ENCODE measurements at places on chromosomes 16 and 17. TPM values are rescaled to one million over a fixed set of nuclear protein-coding genes. Genes with fewer than 3 reads are reported as not detected.
A peak's percentile ranks its signal among the peaks of the same experiment; 100 is the strongest.

DNA sequence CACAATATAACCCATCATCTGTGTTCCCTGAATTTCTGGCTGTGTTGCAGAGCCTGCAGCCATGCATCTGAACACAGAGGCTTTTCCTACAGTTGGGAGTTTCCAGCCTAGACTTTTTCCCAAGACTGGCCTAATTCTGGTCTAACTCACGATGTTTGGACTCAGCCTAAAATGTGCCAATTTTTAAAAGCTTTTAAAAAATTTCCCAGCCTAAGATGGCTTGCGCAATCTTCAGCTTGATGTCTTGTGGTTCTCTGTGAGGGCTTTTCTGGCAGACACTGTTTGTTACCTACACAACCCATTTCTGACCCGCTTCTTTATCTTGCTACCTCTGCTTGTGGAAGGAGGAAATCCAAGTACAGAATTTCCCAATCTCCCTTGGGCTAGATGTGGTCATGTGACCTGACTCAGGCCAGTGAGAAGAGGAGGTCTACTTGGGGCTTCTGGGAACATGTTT is 72.7 kb upstream of the GAS7 start:
- DNase-seq: no peak

GRCh38 chr17:77686903-77687302 is 271.6 kb upstream of the TNRC6C start:
- DNase-seq: no peak

DNA sequence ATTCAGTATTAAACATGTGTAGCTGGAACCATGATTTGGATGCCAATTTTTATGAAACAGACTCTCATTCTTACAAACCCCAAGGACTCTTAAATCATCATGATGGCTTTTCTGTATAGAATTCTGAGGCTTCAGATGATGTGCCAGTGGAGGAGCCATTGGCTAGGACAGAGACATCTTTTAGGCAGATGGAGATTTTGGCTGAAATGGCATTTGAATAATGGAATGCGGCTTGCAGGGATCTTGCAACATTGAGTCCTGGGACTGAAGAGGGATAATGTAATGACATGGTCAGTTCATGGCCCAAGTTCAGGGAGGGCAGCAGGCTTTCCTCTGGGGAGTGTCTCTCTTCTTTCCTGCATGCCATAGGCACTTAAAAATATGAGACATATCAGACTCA is 172.4 kb downstream of the ABCA8 start:
- DNase-seq: no peak

GRCh38 chr17:69084911-69085310 is 24.2 kb upstream of the ABCA9 start:
- DNase-seq: peak; percentile 38

DNA sequence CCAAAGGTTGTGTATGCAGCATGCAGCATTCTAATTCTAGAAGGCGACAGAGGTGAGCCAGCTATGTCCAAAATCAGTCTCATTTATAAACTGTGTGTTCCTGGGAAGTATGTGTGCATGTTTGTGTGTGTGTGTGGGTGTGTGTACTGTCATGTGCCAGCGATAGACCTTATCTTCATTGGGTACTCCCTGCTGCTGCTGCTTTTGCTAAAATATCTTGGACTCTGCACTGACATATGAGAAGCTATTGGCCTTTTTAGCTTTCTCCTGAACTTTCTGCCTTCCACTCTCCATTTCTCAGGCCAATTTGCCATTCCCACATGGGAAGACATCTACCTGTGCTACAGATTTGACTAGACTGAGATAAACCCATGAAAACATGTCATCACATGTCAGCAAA is 2.0 kb upstream of the LPO start:
- DNase-seq: no peak

- no peak for DNase-seq
Observed at GRCh38 chr16:75152635-75153034, 4.3 kb downstream of the ZFP1 start.

Gene MAP1LC3B
- 22.6 TPM for total RNA-seq

Gene ABCA8
- 2.0 TPM for total RNA-seq

- DNase-seq: no peak
Observed at GRCh38 chr17:82078433-82078832, 12.8 kb upstream of the DUS1L start.

Measured in pancreas (tissue), 10 donors.